Activated naive CD8-positive, alpha-beta T cell treated with anti-CD3 and anti-CD28 coated beads, Interleukin-2, amount 50 U/mL, for 24 hours (primary cell): ENCODE measurements at places on chromosomes 3 and 15.

DNA sequence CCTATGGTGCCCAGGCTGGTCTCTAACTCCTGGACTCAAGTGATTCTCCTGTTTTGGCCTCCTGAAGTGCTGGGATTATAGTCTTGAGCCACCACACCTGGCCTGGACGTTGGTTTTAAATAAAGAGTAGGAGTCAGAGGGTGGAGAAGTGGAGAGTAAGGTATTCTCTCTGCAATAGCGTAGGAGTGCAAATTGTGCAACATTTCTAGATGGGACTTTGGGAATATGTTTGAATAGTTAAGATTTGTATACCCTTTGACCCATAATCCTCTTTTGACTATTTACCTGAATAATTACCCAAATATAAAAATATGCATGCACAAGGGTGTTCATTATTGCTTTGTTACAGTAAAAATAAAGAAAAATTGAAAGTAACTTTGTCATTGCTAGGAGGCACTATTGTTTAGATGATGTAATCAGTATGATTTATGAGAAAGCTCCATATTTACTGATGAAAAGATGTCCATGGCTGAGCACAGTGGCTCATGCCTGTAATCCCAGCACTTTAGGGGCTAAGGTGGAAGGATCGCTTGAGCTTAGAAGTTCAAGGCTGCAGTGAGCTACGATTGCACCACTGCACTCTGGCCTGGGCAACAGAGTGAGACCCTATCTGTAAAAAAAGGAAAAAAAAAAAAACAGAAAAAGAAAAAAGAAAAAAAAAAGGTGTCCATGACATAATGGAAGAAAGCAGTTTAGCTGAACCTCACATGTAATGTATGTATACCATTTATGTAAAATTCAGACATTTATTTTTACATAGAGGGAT, 15.1 kb upstream of the XYLB start:
- no peak overlapping the region for H3K27ac ChIP-seq
- H3K4me3 ChIP-seq: no peak overlapping the region
- H3K36me3 ChIP-seq: no peaks in the 10 kb centered on the region
- DNase-seq: no peak
- H3K27me3 ChIP-seq: peaks cover 5% of the 10 kb centered on the region

DNA sequence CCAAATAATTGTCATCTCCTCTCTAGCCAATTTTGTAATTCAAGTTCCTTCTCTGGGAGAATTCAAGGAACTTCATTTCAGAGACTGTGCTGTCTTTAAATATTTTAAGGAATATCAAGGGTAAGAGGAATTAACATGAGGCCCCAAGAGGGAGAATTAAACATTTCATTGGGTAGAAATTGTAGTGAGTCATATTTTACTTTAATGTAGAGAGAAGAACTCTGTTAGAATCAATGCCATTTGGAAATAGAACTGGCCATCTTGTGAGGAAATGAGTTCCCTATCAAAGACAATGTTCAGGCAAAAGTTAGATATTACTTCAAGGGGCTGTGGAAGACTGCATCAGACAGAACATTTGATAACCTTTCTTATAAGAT, 43.5 kb upstream of the TP63 start:
- no peak for DNase-seq
- peaks cover 2% of the 10 kb centered on the region for H3K27me3 ChIP-seq
- H3K36me3 ChIP-seq: no peaks in the 10 kb centered on the region

DNA sequence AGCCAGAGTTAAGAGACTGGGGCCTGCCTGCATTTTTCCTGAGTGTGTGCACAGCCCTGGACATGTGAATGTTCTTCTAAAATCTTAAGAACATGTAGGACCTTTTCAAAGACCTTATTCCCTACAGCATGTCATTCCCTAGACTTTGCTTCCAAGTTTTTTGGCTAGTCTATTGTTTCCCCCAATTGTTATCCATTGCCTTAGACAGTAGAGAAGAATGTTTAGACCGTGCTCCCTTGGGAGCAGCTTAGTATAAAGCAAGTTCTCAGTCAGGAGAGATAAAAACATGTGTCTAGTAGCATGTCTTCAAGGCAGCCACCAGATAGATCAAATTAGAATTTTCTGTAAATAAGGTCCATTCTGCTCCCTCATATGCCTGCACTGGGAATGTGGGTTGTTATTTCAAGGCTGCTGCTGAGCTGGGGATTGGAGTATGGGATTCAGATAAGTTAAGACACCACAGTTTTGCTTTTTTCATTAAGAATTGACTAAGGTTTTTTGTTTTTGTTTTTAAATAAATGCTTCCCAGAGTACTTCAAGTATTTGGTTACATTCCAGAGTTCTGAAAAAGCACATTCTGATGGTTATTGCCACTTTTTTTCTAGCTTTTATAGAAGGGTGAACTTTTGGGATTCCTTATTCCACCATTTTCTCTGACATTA, 246.7 kb downstream of the RORA start:
- no peak for DNase-seq
- H3K27me3 ChIP-seq: peaks cover 19% of the 10 kb centered on the region
- H3K27ac ChIP-seq: no peak overlapping the region
- no peaks in the 10 kb centered on the region for H3K4me1 ChIP-seq

- no peaks in the 10 kb centered on the region for H3K36me3 ChIP-seq
- no peaks in the 10 kb centered on the region for H3K27me3 ChIP-seq
- no peak overlapping the region for H3K4me3 ChIP-seq
- H3K4me1 ChIP-seq: no peaks in the 10 kb centered on the region
- H3K27ac ChIP-seq: no peak overlapping the region
Measured at GRCh38 chr3:151925419-151925818, 52.0 kb downstream of the SUCNR1 start.

DNA sequence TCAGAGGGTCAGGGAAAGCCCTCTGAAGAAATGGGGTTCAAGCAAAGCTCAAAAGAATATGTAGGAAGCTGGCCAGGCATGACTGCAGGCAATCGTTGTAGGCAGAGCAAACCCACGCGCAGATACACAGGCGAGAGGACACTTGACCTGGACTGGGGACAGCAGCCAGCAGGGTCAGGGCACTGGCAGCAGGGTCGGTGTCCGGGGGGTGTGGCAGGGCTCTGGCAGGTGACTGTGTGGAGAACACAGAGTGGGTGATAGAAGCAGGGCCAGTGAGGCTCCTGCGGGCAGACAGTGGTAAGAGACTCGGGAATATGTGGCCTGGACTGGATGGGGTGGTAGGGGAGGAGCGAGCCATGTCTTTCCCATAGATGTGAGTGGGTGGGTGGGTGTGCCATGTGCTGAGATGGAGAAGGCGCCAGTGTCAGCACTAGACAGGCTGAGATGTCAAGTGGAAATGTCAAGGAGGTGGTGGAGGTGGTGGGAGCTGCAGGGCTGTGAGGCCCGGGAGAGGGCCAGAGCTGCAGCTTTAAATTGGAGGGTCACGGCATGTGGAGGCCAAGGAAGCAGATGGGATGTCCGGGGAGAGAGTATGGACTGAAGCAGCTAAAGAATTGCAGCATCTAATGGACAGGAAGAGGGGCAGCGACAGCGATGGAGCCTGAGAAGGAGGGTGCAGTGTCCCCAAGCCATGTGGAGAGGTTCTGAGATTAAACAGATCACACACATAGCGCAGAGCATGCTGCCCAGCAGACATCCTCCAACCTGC, 13.4 kb downstream of the TMEM43 start:
- H3K27me3 ChIP-seq: no peaks in the 10 kb centered on the region
- H3K4me1 ChIP-seq: peaks cover 26% of the 10 kb centered on the region
- peaks cover 24% of the 10 kb centered on the region for H3K36me3 ChIP-seq
- H3K27ac ChIP-seq: peak overlapping the region; percentile 68
- H3K4me3 ChIP-seq: no peak overlapping the region
- DNase-seq: no peak

GRCh38 chr3:45362161-45362560, 26.2 kb upstream of the LARS2 start:
- no peak overlapping the region for H3K4me3 ChIP-seq
- no peak overlapping the region for H3K27ac ChIP-seq
- H3K27me3 ChIP-seq: peaks cover 12% of the 10 kb centered on the region
- no peaks in the 10 kb centered on the region for H3K4me1 ChIP-seq
- DNase-seq: no peak
- no peaks in the 10 kb centered on the region for H3K36me3 ChIP-seq

GRCh38 chr15:39748276-39748675, 34.4 kb downstream of the FSIP1 start:
- H3K27ac ChIP-seq: no peak overlapping the region
- H3K4me3 ChIP-seq: no peak overlapping the region
- H3K27me3 ChIP-seq: peaks cover 17% of the 10 kb centered on the region
- H3K4me1 ChIP-seq: no peaks in the 10 kb centered on the region

DNA sequence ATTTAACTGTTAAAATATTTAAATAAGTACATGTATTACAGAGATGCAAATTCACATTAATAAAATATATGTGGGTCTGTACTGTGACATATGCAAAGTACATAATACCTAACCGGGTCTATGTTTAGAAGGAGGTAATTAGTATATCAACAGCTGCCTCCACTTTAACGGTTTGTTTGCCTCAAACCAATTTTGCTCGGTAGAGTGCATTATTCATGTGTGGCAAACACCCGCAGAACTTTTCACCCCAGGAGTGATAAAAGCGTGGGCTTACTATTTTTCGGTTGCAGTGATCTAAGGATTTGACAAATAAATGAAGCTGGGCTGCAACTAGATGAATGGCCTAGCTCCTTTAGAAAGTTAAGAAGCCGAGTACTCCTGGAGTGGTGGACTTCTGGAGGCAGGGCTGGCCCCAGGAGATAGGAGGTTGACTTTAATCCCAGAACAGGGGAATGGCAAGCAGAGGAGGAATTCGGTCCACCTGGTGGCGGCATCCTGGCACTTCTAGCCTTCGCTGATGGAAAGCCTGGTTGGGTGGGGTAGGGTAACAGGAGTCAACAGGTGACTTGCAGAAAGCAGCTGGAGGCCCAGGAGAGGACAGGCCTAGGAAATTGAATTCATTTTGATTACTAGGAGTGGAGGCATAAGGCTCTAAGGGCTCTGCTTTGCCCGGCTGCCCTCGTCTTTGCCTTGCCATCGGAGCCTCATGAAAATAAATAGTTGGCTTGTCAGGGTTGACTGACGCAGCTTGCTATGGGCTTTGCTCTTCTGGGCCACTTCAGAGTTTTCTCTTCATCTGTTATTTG, 2.4 kb downstream of the SLCO3A1 start:
- no peaks in the 10 kb centered on the region for H3K36me3 ChIP-seq
- no peak overlapping the region for H3K4me3 ChIP-seq
- H3K4me1 ChIP-seq: peaks cover 72% of the 10 kb centered on the region
- H3K27ac ChIP-seq: no peak overlapping the region
- no peak for DNase-seq

- H3K4me1 ChIP-seq: peaks cover 17% of the 10 kb centered on the region
- no peak for DNase-seq
- H3K27me3 ChIP-seq: peaks cover 10% of the 10 kb centered on the region
- peak overlapping the region; percentile 0 for H3K4me3 ChIP-seq
- no peak overlapping the region for H3K27ac ChIP-seq
Measured at GRCh38 chr15:78425643-78426042, 12.4 kb upstream of the IREB2 start.

GRCh38 chr15:88661041-88661700, 22.4 kb downstream of the ISG20 start:
- H3K27me3 ChIP-seq: no peaks in the 10 kb centered on the region
- no peaks in the 10 kb centered on the region for H3K36me3 ChIP-seq
- peaks cover 57% of the 10 kb centered on the region for H3K4me1 ChIP-seq
- DNase-seq: no peak
- H3K27ac ChIP-seq: no peak overlapping the region
- H3K4me3 ChIP-seq: no peak overlapping the region

DNA sequence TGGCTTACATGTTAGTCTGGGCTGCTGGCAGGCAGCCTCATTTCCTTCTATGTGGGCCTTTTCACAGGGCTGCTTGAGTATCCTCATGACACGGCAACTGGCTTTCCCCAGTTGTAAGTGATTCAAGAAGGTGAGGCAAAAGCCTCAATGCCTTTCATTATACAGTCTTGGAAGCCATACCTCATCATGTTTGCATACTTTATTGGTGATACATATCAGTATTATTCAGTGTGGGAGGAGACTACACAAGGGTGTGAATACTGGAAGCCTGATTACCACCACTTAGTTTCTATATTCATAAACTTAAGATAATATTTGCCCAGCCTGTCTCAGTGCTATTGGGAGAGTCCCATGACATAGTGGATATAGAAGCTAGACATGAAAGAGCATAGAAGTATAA, 346.8 kb downstream of the SOX2 start:
- no peaks in the 10 kb centered on the region for H3K4me1 ChIP-seq
- H3K36me3 ChIP-seq: no peaks in the 10 kb centered on the region
- no peak for DNase-seq
- H3K27me3 ChIP-seq: no peaks in the 10 kb centered on the region
- no peak overlapping the region for H3K27ac ChIP-seq

- peak overlapping the region; percentile 29 for H3K27ac ChIP-seq
- no peaks in the 10 kb centered on the region for H3K36me3 ChIP-seq
- DNase-seq: no peak
- no peak overlapping the region for H3K4me3 ChIP-seq
- peaks cover 37% of the 10 kb centered on the region for H3K4me1 ChIP-seq
- no peaks in the 10 kb centered on the region for H3K27me3 ChIP-seq
Measured at GRCh38 chr3:196620161-196620604, 19.3 kb upstream of the NRROS start.

- H3K36me3 ChIP-seq: no peaks in the 10 kb centered on the region
- DNase-seq: no peak
- no peak overlapping the region for H3K27ac ChIP-seq
- H3K27me3 ChIP-seq: no peaks in the 10 kb centered on the region
- no peak overlapping the region for H3K4me3 ChIP-seq
- no peaks in the 10 kb centered on the region for H3K4me1 ChIP-seq
Measured at GRCh38 chr3:118436697-118437262, 597.9 kb downstream of the IGSF11 start.
